ENCODE measurements at places on chromosomes 5 and 9.

- no peak for DNase-seq
Measured at GRCh38 chr9:129895376-129896268, 60.4 kb downstream of the USP20 start.

GRCh38 chr5:103120607-103121200, 603 bp downstream of the PPIP5K2 start:
- DNase-seq: no peak

DNA sequence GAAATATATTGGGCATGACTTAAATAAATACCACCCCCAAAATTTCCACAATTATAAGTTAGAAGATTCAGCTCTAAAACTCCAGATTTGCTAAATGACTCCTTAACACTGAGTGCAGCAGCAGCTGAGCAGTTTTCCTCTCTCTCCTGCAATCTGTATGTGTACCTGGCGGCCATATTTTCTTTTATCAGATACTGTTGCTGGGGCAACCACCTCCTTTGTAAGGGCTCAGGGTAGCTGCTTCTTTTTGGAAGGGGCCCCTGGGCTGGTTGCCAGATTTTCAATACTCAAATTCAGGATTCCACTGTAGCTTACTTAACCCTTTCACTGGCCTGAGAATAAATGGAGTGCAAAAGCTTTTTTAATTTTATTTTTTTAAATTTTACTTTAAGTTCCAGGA, 197.0 kb downstream of the TAF11L14 start:
- no peak for DNase-seq

DNA sequence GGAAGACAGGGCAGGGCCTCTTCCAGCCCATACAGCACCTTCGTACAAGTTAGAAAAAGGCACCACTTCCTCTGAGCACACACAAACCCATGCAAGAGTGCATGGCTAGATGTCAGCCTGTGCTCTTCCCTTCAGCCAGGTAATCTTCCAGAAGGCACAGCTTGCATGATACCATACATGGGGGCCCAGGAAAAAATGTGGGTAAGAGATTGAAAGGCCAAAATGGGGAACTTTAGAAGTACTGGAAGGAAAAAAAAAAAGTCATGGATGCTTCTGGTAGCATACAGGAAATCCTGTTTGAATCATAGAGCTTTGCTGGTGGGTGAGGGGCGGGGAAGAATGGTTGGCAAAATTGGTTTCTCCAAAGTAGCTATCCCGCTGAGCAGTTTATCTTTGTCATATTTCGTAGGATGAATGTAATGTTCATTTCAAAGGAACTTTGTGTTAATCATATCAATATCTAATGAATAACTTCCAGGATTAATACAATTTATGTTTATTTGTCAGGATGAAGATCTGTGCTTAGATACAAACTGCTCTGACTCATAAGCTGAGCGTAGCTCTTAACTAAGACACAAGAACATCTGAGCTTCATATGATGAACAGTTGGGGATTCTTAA, 78.2 kb upstream of the MAP3K1 start:
- no peak for DNase-seq

DNA sequence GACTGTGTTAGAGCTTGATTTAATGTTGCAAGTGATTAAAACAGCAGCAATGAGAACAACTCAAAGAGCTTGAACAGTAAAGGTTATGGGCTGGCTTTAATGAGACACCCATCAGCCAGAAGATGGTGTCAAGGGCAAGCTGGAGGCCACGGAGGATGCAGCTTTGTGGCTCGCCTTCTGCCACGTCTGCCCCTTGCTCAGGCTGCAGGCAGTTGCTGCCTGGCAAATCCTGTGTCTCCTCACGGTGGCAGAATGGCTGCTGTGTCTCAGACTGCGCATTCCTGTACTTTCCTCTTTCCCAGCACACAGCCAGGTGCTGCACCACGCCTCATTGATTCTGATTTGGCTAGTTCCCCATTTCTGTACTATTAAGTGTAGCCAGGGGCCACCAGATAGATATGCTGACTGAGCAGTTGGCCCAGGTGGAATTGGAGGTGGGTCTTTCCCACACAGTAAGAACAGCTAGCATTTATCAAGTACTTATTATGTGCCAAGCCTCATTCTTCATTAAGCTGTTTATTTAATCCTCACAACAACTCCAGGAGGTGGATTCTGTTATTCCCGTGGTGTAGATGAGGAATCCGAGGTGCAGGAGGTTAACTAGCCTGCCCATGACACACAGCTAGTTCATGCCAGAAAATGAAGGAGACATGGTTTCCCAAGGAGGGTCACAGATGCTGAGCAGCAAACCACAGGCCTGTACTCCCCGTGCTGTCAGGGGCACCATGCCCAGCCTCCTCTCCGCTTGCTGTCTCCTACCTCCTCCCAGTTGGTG, 3.5 kb downstream of the NXNL2 start:
- no peak for DNase-seq

- no peak for DNase-seq
Measured at GRCh38 chr5:101897914-101898313, 398.2 kb downstream of the SLCO4C1 start.
